ENCODE measurements at places on chromosomes 6 and 20.

DNA sequence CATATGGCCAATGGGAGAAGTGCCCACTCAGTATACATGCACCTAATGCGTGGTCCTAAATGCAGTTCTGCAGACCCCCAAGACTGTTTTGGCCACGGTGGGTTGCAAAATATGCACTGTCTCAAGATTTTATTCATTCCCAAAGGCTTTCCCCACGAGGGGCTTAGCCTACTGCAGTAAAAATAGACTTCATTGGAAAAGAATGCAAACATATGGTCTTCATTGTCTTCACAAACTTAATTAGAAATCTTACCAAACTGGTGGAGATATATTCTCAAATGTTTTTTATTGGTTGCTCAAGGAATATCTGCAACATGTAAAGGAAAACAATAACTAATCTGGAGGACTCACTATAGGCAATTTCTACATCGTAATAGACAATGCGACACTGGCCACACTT lies 31.6 kb upstream of the PRL start:
- no peak overlapping the region for H3K27ac ChIP-seq
- H3K4me1 ChIP-seq: no peaks in the 10 kb centered on the region
- H3K4me3 ChIP-seq: no peak overlapping the region
- no peaks in the 10 kb centered on the region for H3K27me3 ChIP-seq

DNA sequence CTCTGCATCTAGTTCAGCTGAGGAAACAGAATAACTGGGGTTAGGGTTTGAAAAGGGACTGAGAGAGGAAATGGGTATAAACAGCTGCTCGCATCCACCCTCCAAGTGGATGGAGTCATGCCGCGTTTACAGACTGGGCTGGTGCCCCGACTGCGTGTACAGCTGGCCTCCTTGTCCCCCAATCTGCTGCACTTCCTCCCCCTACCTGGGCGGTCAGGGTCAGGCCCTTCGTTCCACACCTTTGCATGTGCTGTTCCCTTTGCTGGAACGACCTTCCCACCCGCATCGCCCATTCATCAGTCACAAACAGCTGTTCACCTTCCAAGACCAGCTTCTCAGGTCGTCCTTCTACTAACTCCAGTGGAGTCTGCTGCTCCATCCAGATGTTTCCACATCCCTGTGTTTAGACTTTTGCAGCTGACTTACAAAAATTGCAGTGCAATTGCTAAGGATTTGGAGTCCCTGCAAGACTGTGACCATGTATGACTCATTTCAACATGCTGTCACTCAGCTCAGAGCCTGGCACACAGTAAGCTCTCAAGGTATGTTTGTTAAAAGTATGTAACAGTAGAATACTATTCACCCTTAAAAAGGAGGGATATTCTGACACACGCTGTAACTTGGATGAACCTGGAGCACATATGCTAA lies 129.3 kb downstream of the DTNBP1 start:
- no peak for DNase-seq
- H3K4me3 ChIP-seq: no peak overlapping the region
- H3K27ac ChIP-seq: no peak overlapping the region
- H3K27me3 ChIP-seq: no peaks in the 10 kb centered on the region

DNA sequence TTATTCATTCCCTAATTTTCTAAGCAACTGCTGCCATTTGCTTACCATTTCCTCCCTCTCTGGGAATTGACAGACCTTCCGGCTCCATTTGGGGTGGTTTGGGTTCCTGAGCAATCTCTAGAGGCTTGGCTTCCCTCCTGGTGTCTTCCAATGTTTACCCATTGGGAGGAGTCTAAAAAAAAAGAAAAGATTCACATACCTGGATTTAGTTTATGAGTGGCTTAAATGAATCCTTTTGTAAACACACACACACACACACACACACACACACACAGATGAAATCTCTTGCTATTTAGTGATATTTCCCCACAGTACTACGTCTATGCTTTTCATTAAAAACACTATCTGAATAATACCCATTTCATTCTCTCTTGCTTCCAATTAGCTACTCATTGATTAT lies 48.3 kb upstream of the TRAF3IP2 start:
- no peak overlapping the region for H3K4me3 ChIP-seq
- no peak overlapping the region for H3K27ac ChIP-seq
- no peaks in the 10 kb centered on the region for H3K27me3 ChIP-seq
- H3K4me1 ChIP-seq: peaks cover 35% of the 10 kb centered on the region
- DNase-seq: no peak

DNA sequence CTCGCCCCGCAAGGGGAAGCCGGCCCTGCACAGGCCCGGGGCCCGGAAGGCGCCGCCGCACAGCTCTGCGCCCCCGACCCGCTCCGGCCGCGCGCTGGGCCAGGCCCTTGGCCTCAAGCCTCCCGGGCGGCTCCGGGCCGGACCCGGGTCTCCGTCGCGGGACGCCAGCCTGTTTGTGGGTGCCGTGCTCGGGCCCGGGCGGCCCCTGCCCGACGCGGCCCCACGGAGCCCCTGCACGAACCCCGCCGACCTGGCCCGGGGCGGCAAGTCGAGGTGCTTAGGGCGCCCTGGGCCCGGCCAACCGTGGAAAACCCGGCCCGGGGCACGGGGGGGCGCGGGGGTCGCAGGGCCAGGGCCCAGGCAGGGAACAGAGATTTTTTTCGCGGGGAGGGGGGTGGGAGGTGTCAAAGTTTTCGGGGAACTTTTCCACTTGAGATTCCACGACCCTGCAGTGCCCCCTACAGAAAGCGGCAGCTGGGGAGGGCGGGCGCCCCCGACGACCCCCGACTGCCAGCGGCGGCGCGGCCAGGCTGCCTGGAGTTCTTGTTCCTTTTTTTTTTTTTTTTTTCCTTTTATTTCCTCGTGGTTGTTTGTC lies 805 bp upstream of the STX16 start:
- DNase-seq: no peak
- peaks cover 2% of the 10 kb centered on the region for H3K36me3 ChIP-seq
- H3K27ac ChIP-seq: peak overlapping the region; percentile 79

DNA sequence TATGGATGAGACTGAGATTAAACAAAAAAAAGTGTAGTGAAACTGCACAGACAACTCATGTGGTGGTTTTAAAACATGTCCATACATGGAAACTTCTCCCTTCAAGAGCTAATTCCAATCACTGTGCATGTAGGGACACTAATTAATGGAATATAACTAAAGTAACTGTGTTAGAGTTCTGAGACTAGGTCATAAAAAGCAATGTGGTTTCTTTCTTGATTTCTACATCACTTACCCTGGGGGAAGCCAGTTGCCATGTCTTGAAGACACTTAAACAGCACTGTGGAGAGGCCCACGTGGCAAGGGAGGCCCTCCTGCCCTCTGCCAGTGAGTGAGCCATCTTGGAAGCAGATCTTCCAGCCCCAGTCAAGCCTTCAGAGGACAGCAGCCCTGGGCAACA lies 118.2 kb upstream of the DST start:
- H3K27me3 ChIP-seq: no peaks in the 10 kb centered on the region
- H3K4me1 ChIP-seq: peaks cover 12% of the 10 kb centered on the region

GRCh38 chr20:23679133-23680092 lies 9.4 kb downstream of the CST4 start:
- H3K27ac ChIP-seq: no peak overlapping the region
- no peaks in the 10 kb centered on the region for H3K4me1 ChIP-seq
- no peak for DNase-seq
- peaks cover 5% of the 10 kb centered on the region for H3K27me3 ChIP-seq
- H3K4me3 ChIP-seq: no peak overlapping the region
- no peaks in the 10 kb centered on the region for H3K36me3 ChIP-seq

DNA sequence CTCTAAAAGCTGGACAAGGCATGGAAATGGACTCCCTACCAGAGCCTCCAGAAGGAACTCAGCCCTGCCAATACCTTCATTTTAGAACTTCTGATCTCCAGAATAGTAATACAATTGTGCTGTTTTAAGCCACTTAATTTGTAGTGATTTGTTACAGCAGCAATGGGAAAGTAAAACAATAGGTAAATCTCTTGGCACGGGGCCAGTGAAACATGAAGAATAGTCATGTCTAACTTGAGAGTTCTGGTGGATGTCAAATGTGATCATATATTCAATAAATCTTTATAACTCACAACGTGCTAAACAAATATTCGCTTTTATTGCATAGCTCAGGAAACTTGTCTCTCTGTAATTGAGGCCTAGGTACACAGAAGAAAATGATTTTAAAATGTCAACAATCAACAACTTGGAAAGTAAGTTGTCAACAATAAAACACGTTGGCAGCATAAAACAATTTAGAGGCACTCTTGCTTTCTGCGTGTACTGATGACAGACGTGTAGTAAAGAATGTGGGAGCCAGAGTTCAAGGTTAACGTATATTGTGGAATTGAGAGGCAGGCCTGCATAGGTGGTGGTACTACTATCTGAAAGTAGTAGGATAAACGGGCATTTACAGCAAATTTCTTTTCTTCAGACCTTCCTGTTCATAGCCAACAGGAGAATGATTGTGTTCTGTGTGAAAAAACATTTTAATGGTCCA lies 140.5 kb upstream of the OPRM1 start:
- no peaks in the 10 kb centered on the region for H3K27me3 ChIP-seq
- no peak for DNase-seq
- H3K4me3 ChIP-seq: no peak overlapping the region
- no peaks in the 10 kb centered on the region for H3K4me1 ChIP-seq
- H3K36me3 ChIP-seq: no peaks in the 10 kb centered on the region

DNA sequence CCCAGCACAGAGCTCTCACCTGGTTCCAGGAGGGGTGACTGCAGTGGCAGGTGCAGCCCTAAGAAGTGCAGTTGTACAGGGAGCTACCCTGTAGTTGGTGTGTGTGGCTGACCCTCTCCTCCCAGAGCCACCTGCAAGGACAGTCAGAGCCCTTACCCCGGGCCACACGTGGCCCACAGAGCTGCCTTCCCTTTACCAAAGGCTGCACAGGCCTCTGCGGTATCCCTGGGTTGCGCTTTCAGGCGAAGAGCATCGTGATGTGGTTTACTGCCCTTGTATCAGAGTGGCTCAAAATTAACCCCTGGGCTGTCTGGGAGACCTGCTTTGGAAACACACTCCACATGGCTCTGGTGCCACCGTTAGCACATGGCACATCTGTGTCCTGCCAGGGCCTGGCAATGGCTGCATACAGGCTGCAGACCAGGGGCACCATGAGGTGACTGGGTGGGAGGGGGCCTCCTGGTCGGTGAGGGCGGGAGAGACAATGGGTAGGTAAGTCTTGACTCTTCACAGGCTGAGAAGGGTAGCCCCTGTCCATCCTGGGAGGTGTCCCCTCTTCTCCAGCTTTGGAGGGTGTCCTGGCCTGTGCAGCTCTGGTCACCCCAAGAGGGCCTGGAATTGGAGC lies 81.5 kb downstream of the CDH4 start:
- H3K27ac ChIP-seq: no peak overlapping the region
- H3K4me3 ChIP-seq: no peak overlapping the region
- no peak for DNase-seq
- no peaks in the 10 kb centered on the region for H3K36me3 ChIP-seq

DNA sequence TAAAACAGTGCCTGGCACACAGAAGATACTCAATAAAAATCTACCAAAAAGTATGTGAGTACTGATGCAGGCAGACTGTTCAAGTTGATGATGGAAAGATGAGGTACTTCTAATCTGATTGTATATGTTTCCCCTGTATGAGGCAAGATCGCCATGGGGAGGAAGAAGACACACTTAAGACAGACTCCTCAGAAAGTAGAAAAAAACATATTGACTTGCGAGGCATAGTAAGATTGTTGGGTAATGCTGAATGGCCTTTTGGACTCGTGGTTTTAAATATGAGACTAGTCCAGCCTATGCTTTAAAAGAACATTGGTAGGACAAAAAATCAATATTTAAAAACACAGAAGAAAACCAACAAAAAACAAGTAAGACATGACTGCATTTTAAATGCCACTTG lies 72.6 kb downstream of the SHPRH start:
- H3K27me3 ChIP-seq: no peaks in the 10 kb centered on the region
- H3K27ac ChIP-seq: no peak overlapping the region
- H3K4me1 ChIP-seq: peaks cover 21% of the 10 kb centered on the region

DNA sequence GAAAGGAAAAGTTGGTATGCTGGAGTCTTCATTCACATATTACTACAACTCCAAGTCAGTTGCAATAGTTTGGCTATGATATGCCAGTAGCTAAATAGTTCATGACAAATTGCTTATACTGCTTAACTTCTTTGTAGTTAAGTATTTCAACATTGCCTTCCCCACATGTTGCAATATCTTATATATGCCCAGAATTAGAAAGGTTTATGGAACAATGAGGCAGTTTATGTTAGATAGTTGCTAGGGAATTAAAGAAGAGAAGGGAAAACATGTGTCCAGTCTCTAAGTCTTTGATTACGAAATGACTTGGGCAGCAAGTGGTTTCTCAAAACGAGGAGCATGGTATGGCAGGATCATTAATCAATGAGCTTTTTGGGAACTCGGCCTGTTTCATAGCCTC lies 145.8 kb downstream of the PLCB4 start:
- H3K4me3 ChIP-seq: no peak overlapping the region
- no peak overlapping the region for H3K27ac ChIP-seq
- H3K27me3 ChIP-seq: peaks cover 14% of the 10 kb centered on the region
- H3K36me3 ChIP-seq: no peaks in the 10 kb centered on the region
- DNase-seq: no peak

DNA sequence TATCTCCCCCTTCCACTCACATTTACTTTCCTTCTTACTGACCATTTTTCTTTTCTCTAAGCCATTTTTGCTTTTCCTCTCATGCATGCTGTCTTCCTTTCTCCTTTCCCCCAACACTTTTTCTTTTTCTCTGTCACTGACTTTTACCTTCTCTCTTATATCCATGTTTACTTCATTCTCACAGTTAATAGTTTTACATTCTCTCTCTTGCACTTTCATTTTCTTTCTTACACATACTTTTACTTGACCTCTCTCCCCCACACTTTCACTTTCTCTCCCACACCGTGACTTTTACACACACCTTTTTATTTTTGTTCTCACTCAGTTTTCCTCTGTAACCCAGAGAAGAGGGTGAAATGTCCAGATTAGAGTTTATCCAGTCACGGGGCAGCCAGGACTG lies 636.3 kb downstream of the PTPRT start:
- H3K4me3 ChIP-seq: no peak overlapping the region
- H3K4me1 ChIP-seq: no peaks in the 10 kb centered on the region
- H3K36me3 ChIP-seq: no peaks in the 10 kb centered on the region

GRCh38 chr6:135604035-135604860 lies 106.7 kb upstream of the AHI1 start:
- no peaks in the 10 kb centered on the region for H3K27me3 ChIP-seq
- H3K27ac ChIP-seq: no peak overlapping the region
- no peaks in the 10 kb centered on the region for H3K4me1 ChIP-seq
- no peaks in the 10 kb centered on the region for H3K36me3 ChIP-seq
- no peak overlapping the region for H3K4me3 ChIP-seq

DNA sequence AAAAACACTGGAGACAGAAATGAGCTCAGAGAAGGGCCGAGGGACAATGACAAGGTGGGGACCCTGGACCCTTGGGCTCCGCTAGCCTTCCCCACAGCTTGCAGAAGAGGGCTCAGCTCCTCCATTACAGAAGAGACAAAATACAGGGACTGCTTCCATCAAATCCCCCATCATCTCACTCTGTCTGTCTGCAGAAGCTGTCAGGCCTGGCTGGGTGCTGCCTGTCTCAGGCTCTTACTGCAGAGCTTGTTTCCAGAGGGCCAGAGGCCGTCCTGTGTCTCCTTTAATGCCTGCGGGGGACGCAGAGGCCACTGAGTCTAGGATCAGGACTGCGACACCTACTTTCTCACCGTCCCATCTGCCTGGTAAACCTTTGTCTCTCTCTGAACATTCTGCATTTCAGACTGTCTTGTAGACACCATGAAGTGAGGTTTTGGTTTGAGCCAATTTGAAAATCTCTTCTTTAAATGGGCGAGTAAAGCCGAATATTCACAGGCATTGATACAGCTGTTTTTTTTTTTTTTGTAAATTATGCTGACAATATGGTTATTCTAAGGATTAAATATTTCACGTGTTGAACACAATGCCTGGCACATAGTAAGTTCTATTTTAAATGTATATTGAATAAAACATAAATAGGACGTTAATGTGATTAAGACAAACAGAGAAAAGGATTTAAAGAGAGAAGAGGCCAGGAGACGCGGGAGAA lies 28.3 kb downstream of the RNASET2 start:
- H3K4me1 ChIP-seq: no peaks in the 10 kb centered on the region
- no peak overlapping the region for H3K27ac ChIP-seq
- no peak for DNase-seq
- no peak overlapping the region for H3K4me3 ChIP-seq

All from HepG2 (cell line).